ENCODE measurements at places on chromosomes 12 and 14.

DNA sequence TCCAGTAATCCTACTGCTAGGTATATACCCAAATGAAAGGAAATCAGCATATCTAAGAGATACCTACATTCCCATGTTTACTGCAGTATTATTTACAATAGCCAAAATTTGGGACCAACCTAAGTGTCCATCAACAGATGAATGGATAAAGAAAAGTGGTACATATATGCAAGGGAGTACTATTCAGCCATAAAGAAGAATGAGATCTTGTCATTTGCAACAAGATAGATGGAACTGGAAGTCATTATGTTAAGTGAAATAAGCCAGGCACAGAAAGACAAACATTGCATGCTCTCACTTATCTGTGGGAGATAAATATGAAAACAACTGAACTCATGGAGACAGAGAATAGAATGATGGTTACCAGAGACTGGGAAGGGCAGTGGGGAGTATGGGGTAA, 109.5 kb downstream of the INSM2 start:
- no peak for DNase-seq

GRCh38 chr12:30203981-30204380, 420.2 kb upstream of the TMTC1 start:
- DNase-seq: no peak

- DNase-seq: peak; percentile 99
Observed at GRCh38 chr12:124917135-124917840, 2.8 kb upstream of the UBC start.

DNA sequence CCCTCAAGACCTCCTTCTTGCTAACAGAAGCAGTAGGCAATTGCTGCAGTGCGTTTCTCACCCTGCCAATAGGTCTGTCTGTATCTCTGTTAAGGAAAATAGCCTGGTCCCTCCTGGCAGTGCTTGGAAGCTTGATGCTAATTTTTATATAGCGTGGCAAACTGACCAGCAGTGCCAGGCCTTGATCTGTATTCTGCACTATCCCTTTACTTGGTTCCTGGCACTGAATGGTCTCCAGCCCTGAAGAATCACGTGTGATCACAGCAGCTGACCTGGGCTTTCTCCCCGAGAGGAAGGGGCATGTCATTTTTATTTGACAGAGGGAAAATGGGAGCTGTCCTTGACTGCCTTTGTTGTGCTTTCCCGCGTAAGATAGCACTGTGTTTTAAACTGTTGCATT, 48.7 kb upstream of the TRAF3 start:
- DNase-seq: no peak

GRCh38 chr12:28320353-28320752, 130.1 kb downstream of the CCDC91 start:
- DNase-seq: no peak

DNA sequence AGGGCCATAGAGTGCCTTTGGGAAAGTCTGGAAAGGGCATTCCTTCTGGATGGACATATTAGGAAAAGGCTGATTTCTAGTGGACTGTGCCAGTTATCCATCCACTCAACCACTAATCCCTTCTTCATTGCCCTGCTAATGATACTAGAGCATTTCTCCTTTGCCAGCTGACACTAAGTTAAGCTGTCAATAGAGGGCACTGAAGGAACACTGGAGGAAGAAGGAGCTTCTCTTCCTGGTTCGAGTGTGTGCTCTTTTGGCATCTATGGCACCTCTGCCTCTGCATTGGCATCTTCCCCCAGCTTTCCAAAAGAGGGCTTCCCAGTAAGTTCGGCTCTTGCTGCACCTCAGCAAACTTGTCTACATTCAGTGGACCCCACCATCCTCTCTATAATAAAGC, 165.4 kb downstream of the DERA start:
- peak; percentile 14 for DNase-seq

DNA sequence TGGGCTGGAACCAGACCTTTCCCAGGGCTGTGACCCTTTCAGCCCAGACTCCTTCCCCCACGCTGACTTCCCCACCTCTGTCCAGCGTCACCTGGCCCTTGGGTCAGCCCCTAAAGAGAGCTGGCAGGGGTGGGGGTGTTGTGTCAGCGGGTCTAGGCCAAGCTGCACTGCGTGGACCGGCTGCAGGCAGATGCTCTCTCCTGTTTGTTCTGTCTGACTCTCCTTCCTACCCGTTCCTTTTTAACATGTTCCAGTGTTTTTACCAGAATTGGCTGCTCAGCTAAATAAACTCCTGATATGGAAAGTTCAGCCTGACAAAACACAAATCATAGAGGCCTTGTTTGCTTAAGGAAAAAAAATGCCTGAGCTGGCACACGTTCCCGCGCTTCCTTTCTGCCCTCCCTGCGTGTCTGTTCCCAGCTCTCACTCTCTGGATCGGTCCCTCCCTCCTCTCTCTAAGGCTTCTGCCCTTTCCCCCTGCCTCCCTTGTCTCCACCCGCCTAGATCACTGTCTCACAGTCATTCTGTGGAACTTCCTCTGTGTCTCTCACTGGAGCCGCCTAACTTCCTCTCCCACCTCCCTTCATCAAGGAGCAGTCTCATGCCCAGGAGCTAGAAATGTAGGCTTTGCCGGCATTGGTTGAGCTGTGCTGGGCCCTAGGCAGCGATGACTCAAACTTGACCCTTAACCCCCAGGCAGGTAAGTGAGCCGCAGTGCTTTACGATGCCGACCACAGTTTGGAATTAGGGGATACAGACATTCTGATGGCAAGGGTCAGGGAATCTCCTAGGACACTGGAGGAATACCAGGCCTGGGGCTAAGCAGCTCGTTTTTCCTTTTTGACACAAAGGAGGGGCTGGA, 15.5 kb upstream of the MLXIP start:
- DNase-seq: peak; percentile 88

DNA sequence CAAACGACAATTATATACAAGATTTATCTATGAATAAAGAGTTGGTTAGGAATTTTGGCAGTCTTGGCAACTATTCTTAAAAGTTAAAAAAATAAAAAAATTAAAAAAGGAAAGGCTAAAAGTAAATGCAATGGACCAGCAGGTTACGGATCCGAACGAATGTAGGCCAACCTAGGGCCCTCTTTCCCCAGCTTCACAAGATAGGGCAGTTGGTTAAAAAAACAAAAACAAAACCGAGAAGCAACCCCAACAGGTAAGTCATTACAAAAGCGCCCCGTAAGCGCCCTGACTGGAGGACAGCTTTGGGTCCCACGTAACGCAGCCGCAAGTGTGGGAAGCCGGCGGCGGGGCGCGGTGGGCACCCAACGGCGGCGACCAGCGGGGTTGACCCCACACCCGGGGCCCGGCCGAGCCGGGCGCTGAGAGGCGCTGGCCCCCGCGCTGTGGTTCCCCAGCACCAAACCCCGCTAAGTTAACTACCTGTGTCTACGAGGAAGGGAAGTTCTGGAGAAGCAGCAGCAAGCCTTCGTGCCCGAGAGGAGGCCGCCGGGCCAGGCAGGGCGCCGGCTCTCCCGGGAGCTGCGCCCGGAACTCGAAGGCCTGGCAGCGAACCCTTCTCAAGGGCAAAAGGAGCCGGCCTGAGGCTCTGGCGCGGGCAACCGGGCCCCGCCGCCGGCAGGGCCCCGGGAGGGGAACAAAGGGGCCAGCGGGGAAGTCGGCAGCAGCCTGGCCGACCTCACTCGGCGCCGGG, 882 bp downstream of the HECTD1 start:
- no peak for DNase-seq

DNA sequence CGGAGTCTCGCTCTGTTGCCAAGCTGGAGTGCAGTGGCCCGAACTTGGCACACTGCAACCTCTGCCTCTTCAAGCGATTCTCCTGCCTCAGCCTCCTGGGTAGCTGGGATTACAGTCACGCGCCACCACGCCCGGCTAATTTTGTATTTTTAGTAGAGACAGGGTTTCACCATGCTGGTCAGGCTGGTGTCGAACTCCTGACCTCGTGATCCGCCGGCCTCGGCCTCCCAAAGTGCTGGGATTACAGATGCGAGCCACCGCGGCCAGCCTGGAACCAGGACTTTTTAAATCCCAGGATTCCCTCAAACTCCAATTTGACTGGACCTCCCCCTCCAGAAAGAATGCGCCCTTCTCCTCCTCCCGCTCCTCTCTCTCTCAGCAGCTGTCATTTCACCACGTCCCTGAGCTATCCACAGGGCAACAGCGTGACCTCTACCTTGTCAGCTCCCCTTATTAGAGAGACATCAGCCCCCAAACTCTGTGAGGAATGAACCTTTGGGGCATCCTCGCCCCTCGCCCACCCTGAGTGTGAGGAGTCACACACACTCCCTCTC, 2.0 kb downstream of the ESYT1 start:
- DNase-seq: no peak

- DNase-seq: no peak
Observed at GRCh38 chr14:99540196-99541032, 59.2 kb downstream of the CCNK start.

- DNase-seq: no peak
Observed at GRCh38 chr12:112812600-112813406, 21.3 kb downstream of the RPH3A start.

DNA sequence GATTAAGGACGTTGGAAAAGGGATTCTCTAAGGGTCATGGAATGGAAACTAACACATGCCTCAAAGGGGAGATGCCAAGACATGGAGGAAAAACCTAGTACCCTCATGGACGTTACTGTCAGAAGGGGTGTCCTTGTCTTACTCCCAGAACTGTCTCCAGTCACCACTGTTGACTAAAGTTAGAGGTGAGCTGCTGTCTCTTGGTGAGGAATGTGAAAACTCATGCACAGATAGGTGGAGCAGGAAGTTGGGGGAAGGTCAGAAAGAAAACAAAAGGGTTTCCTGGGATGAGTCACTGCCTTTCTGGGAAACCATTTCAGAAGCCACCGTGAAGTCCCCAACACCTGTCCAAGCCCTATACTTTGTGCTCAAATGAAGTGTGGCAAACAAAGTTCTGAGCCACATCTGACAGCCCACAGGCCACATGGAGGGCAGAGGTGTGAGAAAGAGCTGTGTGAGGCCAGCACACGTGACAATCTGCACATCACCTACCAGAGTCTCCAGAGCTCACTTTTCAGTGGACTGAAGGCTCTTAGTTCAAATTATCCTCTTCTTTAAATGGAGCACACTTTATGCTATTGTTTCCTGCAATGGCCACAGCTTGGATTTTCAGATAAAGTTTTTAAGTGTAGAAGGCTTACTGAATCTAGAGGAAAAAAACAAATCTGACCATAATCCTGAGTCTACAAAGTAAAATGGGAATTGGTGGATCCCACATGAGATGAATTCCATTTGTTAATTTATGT, 92.9 kb upstream of the EGLN3 start:
- peak; percentile 49 for DNase-seq

- DNase-seq: no peak
Observed at GRCh38 chr12:118375348-118375747, 1.0 kb upstream of the SUDS3 start.

DNA sequence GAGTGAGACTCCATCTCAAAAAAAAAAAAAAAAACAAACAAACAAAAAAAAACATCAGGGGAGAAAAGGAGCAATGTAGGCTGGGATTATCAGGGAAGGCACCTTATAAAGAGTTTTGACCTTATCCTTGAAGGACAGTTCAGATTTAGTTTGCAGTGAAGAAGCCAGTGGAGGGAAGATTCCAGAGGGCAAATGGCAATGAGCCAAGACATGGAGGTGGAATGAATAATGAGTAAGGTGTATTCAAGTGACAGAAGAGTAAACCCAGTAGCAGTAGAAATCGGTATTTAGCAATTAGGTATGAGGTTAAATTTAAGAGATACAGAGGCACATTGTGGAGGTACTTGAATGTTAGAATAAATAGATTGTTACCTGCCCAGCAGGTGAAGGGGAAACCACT, 2.2 kb upstream of the DUSP16 start:
- no peak for DNase-seq

DNA sequence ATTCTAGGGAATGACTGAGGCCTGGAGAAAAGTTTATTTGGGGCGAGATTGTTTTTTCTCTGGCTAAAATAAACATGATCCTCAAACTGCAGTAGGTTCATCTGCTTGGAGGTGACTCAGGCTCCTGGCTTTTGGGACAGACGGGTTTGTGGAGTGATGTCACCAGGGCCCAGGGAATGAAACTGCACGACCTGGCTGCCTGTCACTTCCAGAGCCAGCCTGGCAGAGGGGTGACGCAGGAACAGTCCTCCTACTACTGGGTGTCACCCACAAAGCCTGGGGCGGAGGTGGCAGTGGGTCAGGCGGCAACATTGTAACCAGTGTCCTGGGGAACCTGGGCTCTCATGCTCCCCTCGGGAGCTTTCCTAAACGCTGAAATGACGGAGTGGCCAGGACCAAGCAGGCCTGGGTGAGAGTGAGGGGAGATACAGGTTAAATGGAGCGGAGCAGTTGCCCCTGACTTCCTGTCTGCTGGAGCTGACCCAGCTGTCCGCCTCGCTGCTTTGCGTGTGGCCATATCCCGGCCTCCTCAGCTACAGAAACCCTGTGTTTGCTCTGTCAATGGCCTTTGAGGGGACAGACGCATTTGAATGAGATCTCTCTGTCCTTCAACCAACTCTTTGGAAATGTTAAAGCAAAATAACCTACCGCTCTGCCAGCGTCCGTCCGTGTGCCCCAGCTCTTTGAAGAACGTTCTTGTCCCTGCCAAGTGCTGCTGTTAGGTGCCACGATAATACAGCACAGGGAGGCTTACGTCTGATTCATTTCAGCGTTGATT, 6.5 kb downstream of the HIP1R start:
- no peak for DNase-seq

DNA sequence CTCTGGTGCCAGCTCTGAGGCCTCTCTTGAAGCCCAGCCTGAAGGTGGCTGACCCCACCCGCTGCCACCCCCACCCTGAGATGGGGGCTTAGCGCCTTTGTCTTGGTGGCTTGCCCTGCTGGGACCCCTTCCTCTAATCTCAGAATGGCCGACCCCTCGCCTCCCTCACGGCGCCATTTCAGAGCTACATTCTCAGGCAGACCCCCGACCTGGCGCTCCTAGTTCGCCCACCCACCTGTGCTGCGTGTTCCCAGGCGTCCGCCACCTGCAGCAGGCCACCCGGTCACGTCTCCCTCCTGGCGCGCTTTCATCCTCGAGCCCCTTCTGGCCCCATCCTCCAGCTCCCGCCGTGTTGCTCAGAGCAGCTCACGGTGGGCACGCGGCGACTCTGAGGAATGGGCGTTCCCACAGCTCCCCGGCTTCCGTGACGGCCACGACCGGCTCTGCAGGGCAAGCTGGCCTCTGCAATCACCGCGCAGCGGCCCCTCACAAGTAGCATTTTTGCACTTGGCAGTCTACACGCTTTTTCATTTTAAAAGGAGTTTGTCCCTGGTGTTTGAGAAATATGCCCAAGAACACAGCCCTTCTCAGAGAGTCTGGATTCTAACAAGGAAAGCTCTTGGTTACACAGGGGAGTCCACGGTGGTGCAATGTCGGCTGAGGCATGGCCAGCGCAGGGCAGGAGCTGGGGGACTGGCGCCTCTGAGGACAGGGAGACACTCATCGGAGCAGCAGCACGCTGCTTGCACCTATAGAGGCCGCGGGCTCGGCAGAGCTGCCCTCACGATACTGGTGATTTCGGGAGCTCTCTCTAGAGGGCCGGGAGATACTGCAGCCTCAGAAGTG, 105.7 kb upstream of the C14orf180 start:
- no peak for DNase-seq

DNA sequence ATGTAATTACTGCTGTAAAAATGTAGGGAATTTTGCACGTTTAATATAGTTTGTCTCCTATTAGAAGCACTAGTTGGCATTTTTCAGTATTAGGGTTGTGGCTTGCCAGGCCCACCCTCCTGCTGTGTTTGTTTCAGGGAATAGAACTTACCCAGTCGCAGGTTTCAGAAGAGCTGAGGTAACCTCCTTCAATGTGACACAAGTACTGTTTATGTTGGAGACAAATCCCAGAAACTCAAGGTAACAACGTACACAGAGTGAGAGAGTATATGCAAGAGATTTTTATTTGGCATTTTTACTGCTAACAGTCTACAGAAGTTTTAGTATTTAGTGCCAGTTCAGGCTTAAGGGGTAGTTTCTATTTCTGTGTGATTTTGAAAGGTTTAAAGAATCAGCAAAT, 284.3 kb downstream of the RAD51B start:
- DNase-seq: no peak

Measured in NCI-H226 (cell line).